ENCODE measurements at places on chromosomes 12 and 14.
A peak's percentile ranks its signal among the peaks of the same experiment; 100 is the strongest.

DNA sequence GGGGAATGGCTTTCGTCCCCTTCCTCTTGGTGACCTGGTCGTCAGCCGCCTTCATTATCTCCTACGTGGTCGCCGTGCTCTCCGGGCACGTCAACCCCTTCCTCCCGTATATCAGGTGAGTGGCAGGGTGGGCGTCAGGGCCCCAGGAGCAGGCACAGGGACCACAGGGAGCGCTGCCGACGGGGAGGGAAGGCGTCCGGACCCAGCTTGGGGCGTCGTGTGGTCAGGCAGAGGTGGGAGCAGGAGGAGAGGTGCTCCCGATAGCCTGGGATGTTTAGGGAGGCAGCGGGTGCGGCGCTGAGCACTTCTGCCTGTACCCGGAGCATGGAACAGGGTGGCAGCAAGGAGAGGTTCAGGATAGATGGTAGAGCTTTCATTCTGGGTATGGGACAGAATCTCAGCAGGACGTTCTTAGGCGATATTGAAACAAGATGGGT lies 444 bp downstream of the DRAM1 start:
- DNase-seq = peak; percentile 54

DNA sequence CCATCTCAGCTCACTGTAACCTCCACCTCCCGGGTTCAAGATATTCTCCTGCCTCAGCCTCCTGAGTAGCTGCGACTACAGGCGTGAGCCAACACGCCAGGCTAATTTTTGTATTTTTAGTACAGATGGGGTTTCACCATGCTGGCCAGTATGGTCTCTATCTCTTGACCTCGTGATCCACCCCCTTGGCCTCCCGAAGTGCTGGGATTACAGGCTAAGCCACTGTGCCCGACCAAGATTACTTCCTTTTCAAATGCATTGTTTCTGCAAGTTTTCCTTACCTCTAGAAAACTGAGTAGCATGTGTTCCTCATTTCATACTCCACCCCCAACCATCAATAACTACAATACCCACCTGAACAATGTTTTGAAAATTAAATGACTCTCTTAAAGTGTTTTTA lies 13.1 kb downstream of the ARF6 start:
- DNase-seq = no peak

DNA sequence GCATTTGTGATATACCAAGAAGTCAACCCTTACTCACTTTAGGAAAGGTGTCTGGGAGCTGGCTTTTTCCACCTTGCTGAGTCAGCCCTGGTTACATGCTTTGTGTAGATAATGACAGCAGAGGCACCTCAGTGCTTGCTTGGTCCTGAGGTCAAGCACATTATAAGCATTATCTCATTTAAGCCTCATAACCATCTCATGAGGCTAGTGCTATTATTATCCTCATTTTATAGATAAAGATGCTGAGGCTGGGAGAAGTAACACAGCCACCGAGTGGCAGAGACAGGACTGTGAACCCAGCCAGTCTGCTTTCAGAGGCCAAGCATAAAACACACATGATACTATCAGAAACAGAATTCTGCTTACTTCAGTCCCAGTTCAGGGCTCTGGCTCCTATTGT lies 29.4 kb downstream of the MAX start:
- DNase-seq = no peak

- DNase-seq = peak; percentile 18
Observed at GRCh38 chr12:14403711-14404196, 38.3 kb downstream of the ATF7IP start.

- DNase-seq = no peak
Observed at GRCh38 chr14:90519262-90519920, 122.6 kb downstream of the CALM1 start.

DNA sequence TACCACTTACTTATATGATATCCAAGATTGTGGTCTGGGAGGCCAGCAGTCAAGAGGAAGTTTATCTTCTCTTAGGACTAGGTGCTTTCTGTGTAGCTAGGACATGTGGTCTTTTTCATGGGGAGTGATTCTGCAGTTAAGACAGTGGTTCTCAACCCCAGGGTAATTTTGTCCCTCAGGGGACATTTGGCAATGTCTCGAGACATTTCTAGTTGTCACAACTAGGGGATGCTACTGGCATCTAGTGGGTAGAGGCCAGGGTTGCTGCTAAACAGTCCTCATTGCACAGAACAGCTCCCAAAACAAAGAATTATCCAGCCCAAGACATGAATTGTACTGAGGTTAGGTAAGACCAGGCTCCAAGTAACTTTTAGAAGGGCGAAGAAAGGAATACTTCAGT lies 20.0 kb downstream of the AMDHD1 start:
- no peak for DNase-seq

GRCh38 chr12:64824500-64825142 lies at the start of gene TBC1D30:
Gene TBC1D30, plus strand, starts transcription at chr12:64824647. Its CDS starts 233 bp downstream, at chr12:64824880.
- DNase-seq = peak; percentile 50

DNA sequence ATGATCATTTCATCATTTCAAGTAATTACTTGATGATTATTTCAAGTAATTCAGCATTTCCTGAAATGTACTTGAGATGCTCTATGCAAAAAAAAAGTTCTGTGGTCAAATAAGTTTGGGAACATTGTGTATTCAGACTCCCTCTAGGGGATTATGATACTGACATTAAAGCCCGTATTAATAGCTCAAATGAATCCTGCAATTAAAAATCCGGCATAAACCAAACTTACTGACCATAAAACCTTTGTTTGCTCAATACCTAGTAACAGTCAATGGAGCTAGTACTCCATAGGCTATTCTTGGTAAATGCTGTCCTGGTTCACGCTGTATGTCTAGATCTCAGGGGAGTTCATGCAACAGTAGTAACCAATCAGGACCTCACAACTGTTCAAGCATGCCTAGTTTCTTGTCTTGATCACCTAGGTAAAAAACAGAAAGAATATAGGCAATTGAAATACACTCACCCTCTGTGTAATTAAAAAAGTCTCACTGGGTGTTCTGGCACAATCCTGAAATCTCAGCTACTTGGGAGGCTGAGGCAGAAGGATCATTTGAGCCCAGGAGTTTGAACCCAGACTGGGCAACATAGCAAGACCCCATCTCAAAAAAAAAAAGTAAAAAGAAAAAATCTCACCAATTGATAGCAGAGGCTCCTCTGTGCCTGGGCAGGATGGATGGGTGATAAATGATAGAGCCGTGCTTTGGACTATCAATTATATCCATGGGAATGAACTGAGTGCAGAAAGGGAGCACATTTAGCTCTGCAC lies 14.1 kb downstream of the ALDH1L2 start:
- no peak for DNase-seq

GRCh38 chr12:47545938-47546609 lies 159.8 kb downstream of the RPAP3 start:
- no peak for DNase-seq

GRCh38 chr12:52383331-52383730 lies 2.1 kb downstream of the KRT84 start:
- no peak for DNase-seq

- no peak for DNase-seq
Observed at GRCh38 chr12:116563262-116563661, 4.1 kb downstream of the MAP1LC3B2 start.

DNA sequence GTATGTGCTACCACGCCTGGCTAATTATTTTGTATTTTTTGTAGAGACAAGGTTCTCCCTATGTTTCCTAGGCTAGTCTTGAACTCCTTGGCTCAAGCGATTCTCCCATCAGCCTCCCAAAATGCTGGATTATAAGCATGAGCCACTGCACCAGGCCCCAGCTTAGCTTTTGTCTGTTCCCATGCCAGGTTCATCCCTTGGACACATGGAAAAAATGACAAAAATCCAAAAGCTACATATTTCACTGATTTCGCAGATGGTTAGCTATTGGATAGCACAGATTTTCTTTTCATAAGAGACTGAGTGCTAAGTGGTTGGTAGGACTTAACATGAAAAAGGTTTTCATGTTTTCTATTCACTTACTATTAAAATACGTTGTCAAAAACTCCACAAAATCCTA lies 286.6 kb upstream of the KITLG start:
- no peak for DNase-seq

DNA sequence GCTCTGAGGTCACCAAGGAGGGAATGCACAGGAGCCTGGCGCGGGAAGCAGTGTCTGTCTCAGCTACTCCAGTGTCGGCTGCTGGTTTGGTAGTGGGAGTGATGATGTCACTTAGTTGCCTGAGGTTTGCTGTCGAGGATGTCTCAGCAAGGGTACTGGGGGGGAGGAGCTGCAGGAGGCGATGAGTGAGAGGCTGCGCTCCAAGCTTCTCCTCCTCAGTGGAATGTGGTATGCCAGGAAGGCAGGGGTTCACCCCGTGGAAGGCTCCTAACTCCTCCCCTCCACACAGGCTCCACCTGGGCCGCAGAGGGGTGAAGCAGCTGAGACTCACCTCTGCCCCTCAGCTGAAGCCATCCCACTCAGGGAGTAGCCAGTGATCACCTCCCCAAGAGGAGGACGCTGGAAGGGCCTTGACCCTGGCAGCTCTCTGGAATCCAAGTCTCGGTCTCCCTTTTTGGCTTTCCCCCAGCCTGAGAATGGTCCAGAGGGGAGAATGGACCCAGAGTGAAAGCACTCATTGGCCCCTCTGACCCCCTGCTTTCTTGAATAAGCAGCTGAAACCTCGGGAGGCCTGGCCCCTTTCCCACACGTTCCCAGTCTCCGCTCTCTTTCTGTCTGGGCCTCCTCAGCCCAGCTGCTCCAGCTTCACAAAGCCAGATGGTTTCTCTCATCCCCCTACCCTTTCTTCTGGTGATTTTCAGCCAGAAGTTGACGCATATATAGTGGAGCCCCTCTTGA lies 178.9 kb upstream of the FKBP4 start:
- DNase-seq = peak; percentile 29

DNA sequence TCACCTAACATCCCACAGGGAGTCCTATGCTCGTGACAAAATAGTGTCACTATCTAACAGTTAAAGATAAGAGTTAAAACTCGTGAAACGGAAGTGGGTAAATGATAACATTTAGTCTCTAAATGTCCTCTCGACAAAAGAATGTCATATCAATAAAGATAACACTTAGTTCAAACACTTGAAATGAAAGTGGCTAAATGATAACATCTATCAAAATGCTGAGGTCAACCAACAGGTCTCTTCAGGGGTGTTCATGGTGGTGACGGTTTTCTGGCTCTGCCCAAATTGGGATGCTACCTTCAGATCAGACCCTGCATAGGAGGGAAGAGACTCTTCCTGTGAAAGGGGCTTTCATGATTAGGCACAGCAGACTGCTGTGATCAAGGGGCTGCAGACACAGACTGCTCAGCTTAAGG lies 22.1 kb downstream of the IL26 start:
- no peak for DNase-seq

GRCh38 chr14:22979748-22980392 lies 2.5 kb downstream of the AJUBA start:
- DNase-seq = peak; percentile 55

DNA sequence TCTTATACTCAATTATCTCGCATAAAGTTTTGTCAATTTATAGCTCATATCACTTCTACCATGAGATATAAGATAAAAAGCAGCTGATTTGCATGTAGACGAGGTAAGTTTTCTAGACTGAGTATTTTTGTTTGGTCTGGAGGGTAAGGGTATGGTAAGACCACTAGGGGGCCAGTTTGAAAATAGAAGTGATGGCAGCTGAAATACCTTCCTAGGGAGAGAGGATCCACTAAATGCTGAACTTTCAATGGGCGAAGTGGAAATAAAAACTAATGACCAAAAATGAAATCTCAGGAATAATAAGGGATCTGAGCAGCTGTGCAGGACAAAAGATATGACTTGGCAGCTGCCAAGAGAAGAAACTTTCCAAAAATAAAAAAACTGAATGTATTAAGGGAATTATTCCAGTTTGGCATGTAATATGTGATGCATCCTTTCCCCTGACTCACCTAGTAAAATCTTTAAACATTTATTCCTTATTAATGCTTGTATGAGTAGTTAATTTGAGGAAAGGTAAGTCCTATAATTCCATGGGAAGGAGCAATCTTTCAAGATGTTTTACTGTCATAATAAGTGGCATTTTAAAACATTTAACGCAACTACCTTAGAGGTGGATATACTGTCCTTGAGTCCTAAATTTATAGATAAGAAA lies 754.5 kb downstream of the C12orf50 start:
- DNase-seq = peak; percentile 2

GRCh38 chr12:53622724-53623123 lies 3.5 kb downstream of the ATF7 start:
- no peak for DNase-seq

GRCh38 chr14:90556666-90557450 lies 160.0 kb downstream of the CALM1 start:
- no peak for DNase-seq

DNA sequence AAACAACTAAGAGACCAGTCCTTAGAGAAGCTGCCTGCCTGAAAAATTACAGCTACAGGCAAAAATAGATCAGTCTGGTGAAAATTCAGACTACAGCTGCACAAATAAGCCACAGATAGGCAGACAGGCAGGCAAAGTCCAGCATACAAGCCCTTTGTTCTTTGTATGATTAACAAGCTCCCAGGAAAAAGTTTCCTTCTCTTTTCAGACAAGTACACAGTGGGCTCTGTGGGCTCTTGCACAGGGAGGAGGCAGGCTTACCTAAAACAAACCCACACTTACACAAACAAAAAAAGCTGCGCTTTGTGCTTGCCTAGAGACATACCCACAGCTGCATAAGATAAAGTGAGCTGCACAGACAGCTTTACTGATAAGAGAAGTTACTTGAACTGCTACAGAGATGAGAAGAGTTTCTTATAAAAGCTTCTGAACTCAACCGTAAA lies 7.7 kb downstream of the OR6C68 start:
- no peak for DNase-seq

DNA sequence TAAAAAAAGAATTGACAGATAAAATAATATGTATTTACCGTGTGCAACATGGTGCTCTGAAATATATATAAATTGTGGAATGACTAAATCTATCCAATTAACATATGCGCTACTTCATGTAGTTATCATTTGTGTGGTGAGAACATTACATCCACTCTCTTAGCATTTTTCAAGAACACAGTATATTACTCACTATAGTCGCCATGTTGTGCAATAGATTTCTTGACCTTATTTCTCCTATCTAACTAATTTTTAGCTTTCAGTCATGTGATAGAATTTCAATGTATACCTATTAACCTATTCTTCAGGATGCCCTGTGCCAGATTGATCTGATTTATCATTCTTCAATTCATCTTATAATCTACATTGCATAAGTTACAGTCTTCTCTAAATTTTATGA lies 178.6 kb downstream of the BCAT1 start:
- no peak for DNase-seq

GRCh38 chr12:22755629-22756028 lies 130.7 kb downstream of the ETNK1 start:
- DNase-seq = no peak

- DNase-seq = no peak
Observed at GRCh38 chr14:89827265-89827664, 127.3 kb downstream of the EFCAB11 start.

GRCh38 chr14:23887536-23887935 lies 66.0 kb upstream of the DHRS4 start:
- no peak for DNase-seq
